ENCODE measurements at places on chromosomes 6 and 20. TPM values are rescaled to one million over a fixed set of nuclear protein-coding genes. Genes with fewer than 3 reads are reported as not detected.

The THEMIS gene
- polyA plus RNA-seq, result 0.12 TPM

DNA sequence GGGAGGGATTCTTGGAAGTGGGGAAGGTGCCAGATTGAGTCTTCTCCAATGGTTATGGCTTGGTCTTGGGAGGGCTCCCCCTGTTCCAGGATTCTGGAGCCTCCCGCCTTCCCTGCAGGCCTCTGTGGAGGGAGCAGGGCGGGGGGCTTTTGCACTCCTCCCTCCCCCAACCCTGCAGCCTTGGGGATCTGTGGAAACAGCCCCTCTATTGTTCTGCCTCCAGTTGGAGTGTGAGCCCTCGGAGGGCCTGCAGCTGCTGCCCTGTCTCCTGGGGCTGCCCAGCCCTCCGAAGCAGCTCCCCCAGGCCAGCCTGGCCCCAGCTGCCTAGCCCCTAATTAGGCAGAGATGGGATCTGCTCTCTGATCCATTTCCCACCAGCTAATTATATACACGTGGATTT, 14.7 kb downstream of the FAM110A start:
- H3K4me1 ChIP-seq, result peaks cover 35% of the 10 kb centered on the region
- H3K36me3 ChIP-seq, result no peaks in the 10 kb centered on the region
- peak overlapping the region; percentile 99 for H3K27ac ChIP-seq
- no peak for DNase-seq

The RIPPLY2 gene
- not detected for polyA plus RNA-seq

DNA sequence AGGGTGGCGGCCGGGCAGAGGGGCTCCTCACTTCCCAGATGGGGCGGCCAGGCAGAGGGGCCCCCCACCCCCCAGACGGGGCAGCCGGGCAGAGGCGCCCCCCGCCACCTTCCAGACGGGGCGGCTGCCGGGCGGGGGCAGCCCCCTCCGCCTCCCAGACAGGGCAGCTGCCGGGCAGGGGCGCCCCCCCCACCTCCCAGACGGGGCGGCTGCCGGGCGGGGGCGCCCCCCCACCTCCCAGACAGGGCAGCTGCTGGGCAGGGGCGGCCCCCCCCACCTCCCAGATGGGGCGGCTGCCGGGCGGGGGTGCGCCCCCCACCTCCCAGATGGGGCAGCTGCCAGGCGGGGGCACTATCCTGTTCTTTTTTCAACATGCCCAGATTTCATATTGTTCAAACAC, 78.2 kb upstream of the DST start:
- peaks cover 6% of the 10 kb centered on the region for H3K27me3 ChIP-seq
- H3K36me3 ChIP-seq, result no peaks in the 10 kb centered on the region
- no peak overlapping the region for H3K4me3 ChIP-seq

The SYCP2L gene
- not detected for polyA plus RNA-seq

The ADGB gene
- not detected for polyA plus RNA-seq

The ETV7 gene
- not detected for polyA plus RNA-seq

DNA sequence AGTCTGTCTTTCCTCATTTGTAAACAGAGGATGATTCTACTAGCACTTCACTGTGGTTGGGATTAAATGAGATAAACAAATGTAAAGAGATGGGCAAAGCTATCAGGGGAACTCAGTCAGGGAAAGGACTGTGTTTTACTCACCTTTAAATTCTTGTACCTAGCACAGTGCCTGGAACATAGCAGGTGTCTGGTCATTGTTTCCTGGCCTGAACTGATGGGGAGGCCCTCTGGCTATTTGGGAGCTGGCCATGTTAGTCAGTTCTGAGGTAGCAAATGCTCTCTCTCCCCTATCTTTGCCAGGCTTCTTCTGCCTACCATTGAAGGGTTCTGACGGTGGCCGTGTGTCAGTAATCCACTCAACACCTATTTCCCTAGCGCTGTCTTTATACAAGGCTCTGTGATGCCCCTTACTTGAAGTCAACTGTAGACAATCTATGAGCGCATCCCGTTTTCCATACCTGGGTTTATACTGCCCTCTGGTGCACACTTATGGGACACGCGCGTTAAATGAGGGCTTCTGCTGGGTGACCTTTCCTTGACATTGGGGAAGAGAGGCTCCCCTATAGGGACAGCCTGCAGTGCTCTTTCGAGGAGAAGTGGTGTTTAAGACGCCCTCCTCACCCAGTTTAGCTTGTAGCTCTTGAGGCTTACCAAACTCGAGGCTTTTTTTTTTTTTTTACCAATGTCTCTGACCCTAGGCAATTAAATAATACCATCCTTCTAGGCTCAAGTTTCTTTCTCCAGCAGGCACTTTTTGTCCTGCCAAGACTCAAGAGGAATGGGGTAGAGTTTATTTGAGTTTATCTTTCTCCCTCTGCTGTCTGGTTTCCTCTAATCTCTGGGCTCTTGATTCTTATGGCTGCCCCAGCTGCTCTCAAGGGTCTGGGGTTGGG, 4.0 kb upstream of the SPATS1 start:
- no peak overlapping the region for H3K4me3 ChIP-seq
- H3K4me1 ChIP-seq, result no peaks in the 10 kb centered on the region
- DNase-seq, result peak; percentile 36
- H3K27me3 ChIP-seq, result peaks cover 9% of the 10 kb centered on the region

The NHLRC1 gene
- polyA plus RNA-seq, result 1.1 TPM

DNA sequence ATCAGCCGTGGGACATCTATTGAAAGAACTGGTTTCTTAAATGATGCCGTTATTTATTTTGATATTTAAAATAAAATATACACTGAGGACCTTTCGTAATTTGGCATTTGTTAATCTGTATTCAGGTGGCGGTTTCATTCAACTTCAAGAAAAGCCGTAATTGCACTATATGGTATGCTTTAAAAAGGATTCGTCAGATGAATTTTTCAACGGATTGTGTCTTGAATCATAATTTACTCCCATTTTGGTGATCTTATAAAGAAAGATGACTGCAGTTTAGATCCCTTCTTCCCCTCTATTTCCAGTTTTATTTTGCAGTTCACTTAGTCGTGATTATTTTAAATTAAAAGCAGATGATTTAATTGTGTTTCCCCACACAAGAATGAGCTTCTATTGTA, 761 bp downstream of the KLHL32 start:
- H3K4me3 ChIP-seq, result peak overlapping the region; percentile 96
- no peak for DNase-seq
- peak overlapping the region; percentile 93 for H3K27ac ChIP-seq

The SGK2 gene
- not detected for polyA plus RNA-seq

GRCh38 chr6:45591890-45592289, 214.2 kb upstream of the SUPT3H start:
- H3K4me1 ChIP-seq, result peaks cover 28% of the 10 kb centered on the region
- no peak for DNase-seq
- H3K27ac ChIP-seq, result no peak overlapping the region
- H3K4me3 ChIP-seq, result no peak overlapping the region

- no peaks in the 10 kb centered on the region for H3K36me3 ChIP-seq
- no peaks in the 10 kb centered on the region for H3K4me1 ChIP-seq
- H3K27me3 ChIP-seq, result peaks cover 10% of the 10 kb centered on the region
- H3K4me3 ChIP-seq, result no peak overlapping the region
- H3K27ac ChIP-seq, result no peak overlapping the region
Measured at GRCh38 chr6:118284736-118285360, 263.2 kb upstream of the PLN start.

DNA sequence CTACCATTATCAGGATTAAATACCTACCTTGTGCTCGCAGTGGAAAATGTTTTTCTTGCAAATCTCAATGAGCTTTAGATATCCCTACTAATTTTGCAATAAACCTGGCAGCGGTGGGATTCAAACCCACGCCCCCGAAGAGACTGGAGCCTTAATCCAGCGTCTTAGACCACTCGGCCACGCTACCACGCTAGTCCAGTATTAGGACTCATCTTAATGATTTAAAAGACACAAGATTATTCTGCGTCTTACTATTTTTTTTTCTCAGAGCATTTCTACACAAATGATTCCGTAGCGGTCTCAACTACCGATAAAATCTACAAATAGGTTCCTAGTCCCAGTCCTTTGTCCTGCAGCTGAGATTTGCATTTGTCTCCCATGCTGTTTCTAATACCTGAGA, 35.2 kb upstream of the ZSCAN23 start:
- DNase-seq, result no peak
- H3K4me1 ChIP-seq, result no peaks in the 10 kb centered on the region
- H3K27ac ChIP-seq, result no peak overlapping the region
- no peak overlapping the region for H3K4me3 ChIP-seq

The SLC17A9 gene
- 2.0 TPM for polyA plus RNA-seq

GRCh38 chr6:75932067-75932466, 140.4 kb downstream of the IMPG1 start:
- no peaks in the 10 kb centered on the region for H3K36me3 ChIP-seq
- peaks cover 6% of the 10 kb centered on the region for H3K4me1 ChIP-seq
- H3K4me3 ChIP-seq, result no peak overlapping the region
- H3K27me3 ChIP-seq, result peaks cover 6% of the 10 kb centered on the region
- H3K27ac ChIP-seq, result no peak overlapping the region

The ZNF165 gene
- polyA plus RNA-seq, result not detected

DNA sequence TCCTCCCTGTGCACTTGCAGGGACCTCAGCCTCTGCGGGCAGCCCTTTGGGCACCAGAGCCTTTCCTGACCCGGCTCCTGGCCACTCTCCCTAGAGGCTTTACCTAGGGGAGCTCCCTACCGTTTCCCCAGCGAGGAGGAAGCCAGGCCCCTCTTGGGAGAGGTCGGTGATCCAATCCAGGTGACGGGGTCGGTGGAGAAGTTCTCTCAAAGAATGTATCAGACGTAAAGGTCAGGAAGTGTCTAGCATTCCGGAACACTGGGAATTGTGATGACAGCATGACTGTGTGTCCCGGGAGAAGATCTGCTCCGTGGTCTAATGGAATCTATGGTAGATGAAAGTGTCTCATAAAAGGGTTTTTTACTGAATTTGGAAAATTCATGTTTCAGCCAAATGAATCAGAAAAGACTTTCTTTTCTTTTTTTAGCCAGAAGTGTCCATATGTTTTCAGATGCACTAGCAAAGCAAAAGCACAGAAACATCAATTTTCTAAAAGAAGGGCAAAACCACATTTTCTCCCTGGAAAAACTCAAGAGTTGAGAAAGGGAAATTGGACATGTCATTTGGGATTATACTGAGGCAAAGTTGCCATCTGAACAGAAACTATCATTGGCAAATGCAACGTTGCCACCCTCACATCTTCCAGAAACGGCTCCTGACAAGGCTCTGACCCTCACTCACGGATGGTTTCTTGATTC, 289.4 kb downstream of the THBS2 start:
- no peak for DNase-seq
- H3K4me1 ChIP-seq, result peaks cover 2% of the 10 kb centered on the region
- H3K27ac ChIP-seq, result no peak overlapping the region

GRCh38 chr6:1496836-1497760, 107.7 kb downstream of the FOXF2 start:
- no peaks in the 10 kb centered on the region for H3K4me1 ChIP-seq
- no peak overlapping the region for H3K27ac ChIP-seq
- no peak for DNase-seq
- peaks cover 15% of the 10 kb centered on the region for H3K27me3 ChIP-seq

- no peaks in the 10 kb centered on the region for H3K27me3 ChIP-seq
- no peak overlapping the region for H3K27ac ChIP-seq
- H3K4me3 ChIP-seq, result no peak overlapping the region
Measured at GRCh38 chr6:3140201-3140600, 17.1 kb downstream of the TUBB2A start.

- H3K4me1 ChIP-seq, result peaks cover 75% of the 10 kb centered on the region
- peak overlapping the region; percentile 71 for H3K27ac ChIP-seq
- H3K27me3 ChIP-seq, result peaks cover 61% of the 10 kb centered on the region
- H3K4me3 ChIP-seq, result no peak overlapping the region
- DNase-seq, result no peak
Measured at GRCh38 chr20:35720165-35721123, 21.2 kb downstream of the ROMO1 start.

The ZNF311 gene
- polyA plus RNA-seq, result not detected

The FAM209A gene
- 0.57 TPM for polyA plus RNA-seq

- H3K36me3 ChIP-seq, result no peaks in the 10 kb centered on the region
- no peak for DNase-seq
- no peak overlapping the region for H3K4me3 ChIP-seq
- H3K27me3 ChIP-seq, result peaks cover 28% of the 10 kb centered on the region
Measured at GRCh38 chr6:33974471-33974870, 170.7 kb upstream of the MLN start.

- DNase-seq, result peak; percentile 26
- peaks cover 12% of the 10 kb centered on the region for H3K4me1 ChIP-seq
- H3K27me3 ChIP-seq, result peaks cover 22% of the 10 kb centered on the region
- H3K27ac ChIP-seq, result no peak within 1 kb of the TSS
- no peaks in the 10 kb centered on the region for H3K36me3 ChIP-seq
Measured at GRCh38 chr20:51022803-51023616, at the start of gene KCNG1. TSS of gene KCNG1 (minus strand) at chr20:51023107. CDS start at chr20:51010338, 12,769 bp downstream.

DNA sequence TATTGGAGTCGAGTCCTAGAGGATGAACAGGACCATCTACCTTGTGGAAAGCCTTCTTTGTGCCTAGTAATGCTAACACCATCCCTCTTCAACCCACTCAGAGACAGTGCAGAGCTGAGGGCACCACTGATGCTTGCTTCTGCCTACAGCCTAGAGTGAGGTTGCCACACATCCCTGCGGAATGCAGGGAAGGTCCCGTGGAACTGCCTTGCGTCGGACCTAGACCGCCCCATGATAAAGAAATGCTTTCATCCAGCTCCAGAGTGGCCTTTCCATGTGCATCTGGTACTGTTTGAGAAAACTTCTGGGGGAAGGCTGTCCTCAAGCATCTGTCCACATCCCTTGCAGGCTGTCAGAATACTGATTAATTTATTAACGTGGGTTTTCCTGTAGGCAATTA, 168.4 kb downstream of the PHACTR1 start:
- H3K36me3 ChIP-seq, result no peaks in the 10 kb centered on the region
- no peaks in the 10 kb centered on the region for H3K4me1 ChIP-seq
- no peak for DNase-seq
- H3K27me3 ChIP-seq, result peaks cover 1% of the 10 kb centered on the region
- no peak overlapping the region for H3K27ac ChIP-seq

- H3K4me1 ChIP-seq, result peaks cover 6% of the 10 kb centered on the region
- H3K27ac ChIP-seq, result no peak overlapping the region
- H3K36me3 ChIP-seq, result no peaks in the 10 kb centered on the region
- DNase-seq, result no peak
- no peak overlapping the region for H3K4me3 ChIP-seq
Measured at GRCh38 chr6:788058-788457, 95.1 kb upstream of the EXOC2 start.

DNA sequence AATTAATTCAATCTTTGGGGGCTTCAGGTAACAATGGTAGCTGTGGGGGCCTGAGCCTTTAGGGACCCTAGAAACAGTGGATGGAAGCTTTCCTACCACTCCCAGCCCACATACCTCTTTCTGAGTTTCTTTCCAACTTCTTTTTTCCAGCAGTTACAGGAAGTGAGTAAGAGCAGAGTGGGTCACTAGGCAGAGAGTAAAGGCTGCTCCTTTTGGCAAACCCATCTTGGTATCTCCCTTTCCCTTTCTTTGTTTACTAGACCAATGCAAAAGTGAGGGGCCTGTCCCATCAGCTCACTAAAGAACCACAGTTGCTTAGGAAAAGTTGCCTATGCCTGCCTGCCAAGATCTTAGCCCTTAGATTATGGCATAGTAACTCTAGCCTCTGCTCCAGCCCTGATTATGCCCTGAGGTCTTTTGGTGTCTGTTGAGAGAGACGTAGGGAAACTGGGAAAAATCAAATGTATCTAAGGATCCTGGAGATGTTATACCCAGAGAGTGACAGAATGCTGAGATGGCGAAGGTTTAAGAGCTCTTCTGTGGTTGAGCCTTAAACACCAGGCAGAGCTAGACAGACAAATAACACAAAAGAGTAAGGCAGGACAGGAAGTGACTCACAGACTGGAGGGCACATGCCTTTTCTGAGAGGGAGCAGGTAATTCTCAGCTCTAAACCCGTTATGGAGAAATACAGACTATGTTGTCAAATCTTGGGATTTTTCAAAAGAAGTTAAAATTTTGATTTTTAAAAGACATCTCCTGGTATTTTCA, 31.3 kb downstream of the TRMT6 start:
- no peak for DNase-seq
- no peaks in the 10 kb centered on the region for H3K36me3 ChIP-seq
- H3K27ac ChIP-seq, result no peak overlapping the region
- no peak overlapping the region for H3K4me3 ChIP-seq

GRCh38 chr20:38779247-38780097, 26.0 kb upstream of the PPP1R16B start:
- peaks cover 4% of the 10 kb centered on the region for H3K36me3 ChIP-seq
- H3K4me3 ChIP-seq, result no peak overlapping the region
- H3K27ac ChIP-seq, result peak overlapping the region; percentile 49

All from immature natural killer cell (primary cell).